ENCODE measurements at places on chromosomes 5 and 9.

GRCh38 chr5:67283275-67283987 is 86.8 kb upstream of the CD180 start:
- DNase-seq = peak; percentile 55

DNA sequence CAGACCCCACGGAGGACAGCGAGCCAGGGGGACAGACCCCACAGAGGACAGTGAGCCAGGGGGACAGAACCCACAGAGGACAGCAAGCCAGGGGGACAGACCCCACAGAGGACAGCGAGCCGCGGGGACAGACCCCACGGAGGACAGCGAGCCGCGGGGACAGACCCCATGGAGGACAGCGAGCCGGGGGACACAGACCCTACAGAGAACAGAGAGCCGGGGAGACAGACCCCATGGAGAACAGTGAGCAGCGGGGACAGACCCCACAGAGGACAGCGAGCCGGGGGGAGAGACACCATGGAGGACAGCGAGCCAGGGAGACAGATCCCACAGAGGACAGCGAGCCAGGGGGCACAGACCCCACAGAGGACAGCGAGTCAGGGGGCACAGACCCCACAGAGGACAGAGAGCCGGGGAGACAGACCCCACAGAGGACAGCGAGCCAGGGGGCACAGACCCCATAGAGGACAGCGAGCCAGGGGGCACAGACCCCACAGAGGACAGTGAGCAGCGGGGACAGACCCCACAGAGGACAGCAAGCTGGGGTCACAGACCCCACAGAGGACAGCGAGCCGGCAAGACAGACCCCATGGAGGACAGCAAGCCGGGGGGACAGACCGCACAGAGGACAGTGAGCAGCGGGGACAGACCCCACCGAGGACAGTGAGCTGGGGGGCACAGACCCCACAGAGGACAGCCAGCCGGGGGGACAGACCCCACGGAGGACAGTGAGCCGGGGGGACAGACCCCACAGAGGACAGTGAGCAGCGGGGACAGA is 4.4 kb upstream of the ZDHHC11 start:
- no peak for DNase-seq

DNA sequence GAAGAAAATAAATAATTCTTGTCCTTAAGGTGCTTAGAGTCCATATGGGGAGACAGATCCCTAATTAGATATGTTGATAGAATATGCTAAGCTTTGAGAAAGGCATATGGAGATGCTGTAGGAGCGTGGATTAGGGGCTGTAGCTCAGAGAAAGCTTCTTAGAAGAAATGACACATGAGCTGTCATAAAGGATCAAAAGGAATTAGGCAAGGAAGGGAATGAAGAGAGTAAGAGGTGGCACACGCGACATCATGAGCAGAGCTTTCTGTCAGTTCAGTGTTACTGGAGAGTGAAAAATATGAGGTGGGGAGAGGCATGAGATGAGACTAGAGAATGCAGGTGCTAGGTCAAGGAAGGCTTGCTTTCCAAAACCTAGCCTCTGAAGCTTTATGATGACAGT is 118.6 kb downstream of the KIAA0825 start:
- DNase-seq = no peak

GRCh38 chr9:111442360-111443027 is 41.7 kb downstream of the ECPAS start:
- no peak for DNase-seq

- DNase-seq = no peak
These were observed 102.2 kb downstream of the SERINC5 start for GRCh38 chr5:80153586-80154126.

- DNase-seq = no peak
These were observed 27.1 kb downstream of the CAMK2A start for GRCh38 chr5:150262502-150262901.

DNA sequence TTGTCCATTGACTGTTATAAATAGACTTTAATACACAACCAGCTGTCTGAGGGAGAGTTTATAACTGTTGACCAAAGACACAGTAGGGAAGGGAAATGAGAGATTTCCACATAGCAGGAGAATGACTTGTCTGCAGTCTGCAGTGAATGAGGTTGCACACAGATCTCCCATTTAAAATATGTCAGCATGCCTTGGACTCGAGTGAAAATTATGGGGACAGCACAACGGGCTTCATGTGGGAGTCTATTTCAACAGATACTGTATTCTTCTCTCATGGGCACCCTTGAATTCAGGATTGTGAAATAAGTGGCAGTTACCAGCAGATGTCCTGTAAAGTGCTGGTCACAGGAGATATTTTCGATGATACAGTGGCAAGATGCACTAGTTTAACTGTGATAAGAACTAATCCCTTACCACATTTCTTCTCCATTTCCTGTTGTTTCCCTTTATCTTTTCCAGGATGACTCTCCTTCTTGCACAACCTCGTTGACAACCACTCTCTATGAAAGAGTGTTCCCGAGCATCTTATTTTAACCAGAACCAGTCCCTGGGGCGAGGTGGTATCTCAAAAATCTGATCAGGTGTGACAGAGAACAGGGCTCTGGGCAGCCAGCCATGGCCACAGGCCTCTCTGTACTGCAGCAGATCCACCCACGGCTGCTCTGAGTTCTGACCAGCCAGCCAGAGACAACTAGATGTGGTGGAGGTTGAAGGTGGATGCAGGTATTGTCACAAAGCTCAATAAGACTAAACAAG is 51.5 kb upstream of the MAP3K1 start:
- DNase-seq = no peak

DNA sequence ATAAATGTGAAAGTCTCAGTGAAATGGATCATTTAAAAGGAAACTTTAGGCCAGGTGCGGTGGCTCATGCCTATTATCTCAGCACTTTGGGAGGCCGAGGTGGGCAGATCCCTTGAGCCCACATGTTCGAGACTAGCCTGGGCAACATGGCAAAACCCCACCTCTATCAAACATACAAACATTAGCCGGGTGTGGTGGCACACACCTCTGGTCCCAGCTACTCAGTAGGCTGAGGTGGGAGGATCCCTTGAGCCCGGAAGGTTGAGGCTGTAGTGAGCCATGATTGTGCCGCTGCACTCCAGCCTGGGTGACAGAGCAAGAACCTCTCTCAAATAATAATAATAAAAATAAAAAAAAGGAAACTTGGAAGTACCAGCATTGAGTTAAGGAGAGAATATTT is 176.1 kb downstream of the HSPA4 start:
- DNase-seq = no peak

GRCh38 chr5:38940230-38940858 is 94.5 kb downstream of the OSMR start:
- no peak for DNase-seq

DNA sequence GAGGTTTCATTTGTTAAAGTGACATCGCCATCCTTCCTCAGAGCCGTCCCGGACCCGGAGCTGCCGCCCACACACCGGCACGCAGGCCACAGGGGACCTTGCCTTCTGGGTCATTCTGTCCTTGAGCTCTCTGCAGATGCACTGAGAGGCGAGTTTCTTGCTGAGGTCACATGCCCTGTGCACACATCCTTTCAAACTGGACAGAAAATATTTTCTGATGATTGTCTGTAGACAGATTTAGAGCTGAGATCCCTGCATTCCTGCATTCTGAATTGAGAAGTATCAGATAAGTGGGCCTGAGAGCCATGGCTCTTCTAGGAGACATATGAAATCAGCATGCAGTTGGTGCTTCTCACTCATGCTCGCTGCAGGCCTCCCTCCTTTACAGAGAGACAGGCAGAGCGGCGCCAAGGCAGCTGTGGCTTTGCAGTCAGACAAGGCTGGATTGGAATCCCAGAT is 25.4 kb downstream of the BOD1 start:
- no peak for DNase-seq

GRCh38 chr5:36755920-36756488 is 120.6 kb upstream of the NIPBL start:
- no peak for DNase-seq

- no peak for DNase-seq
These were observed 1.4 kb downstream of the ZNF622 start for GRCh38 chr5:16464231-16464630.

- DNase-seq = no peak
These were observed 135.5 kb upstream of the EFNA5 start for GRCh38 chr5:107806271-107806670.

DNA sequence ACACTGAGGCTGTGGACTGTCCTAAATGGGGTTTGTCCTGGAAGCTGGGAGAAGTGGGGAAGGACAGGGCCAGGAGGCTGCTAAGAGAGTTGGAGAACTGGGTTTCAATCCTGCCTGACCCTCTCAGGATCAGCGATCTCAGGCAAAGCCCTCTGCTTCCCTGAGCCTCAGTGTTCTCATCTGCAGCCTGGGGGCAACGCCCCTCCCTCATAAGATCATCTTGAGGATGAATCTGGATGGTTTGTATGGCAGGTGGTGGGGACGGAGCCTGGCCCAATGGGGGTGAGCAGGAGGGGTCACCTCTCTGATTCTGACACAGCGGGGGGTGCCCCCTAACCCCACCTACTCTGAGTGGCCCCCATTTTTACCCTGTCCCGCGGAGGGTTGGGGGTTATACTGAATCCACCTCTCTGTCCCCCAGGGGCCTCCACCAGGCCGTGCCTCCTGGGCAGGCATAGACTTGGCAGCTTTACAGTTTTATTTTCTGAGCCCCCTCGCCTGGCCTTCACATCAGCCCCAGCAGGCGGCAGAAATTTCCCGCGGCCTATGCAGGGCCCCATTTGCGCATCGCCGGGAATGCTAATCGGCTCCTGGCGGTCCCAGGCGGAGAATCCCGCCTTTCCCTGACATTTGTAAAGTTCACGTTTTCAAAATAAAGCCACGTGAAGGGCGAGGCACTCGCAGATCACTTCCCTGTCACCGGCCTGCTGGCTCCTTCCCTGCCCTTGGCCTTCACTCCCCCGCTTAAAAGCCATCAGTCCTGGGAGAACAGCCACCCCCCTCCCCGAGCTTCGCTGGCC is 17.8 kb upstream of the LAMC3 start:
- DNase-seq = no peak

GRCh38 chr9:1031951-1032601 is 18.1 kb upstream of the DMRT2 start:
- DNase-seq = no peak

DNA sequence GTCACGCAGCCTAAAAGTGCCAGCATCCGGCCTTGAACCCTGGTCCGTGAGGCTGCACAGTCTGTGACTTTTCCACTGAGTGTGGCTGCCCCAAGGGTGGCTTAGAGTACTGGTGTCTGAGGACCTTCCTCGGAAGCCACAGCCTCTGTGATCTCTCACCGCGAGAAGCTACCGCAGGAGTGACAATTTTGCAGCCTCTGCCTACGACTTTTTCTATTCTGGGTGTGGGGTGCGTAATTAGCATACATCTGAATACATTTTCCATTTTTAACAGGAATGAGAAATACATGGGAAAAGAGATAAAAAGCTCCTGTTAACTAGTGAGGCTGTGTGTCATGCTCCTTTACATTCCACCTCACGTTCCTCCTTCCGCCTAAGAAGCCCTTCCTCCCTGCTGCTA is 48.3 kb upstream of the HRH2 start:
- no peak for DNase-seq

Measured in occipital lobe (tissue), 3 donors.